Stimulated activated CD4-positive, alpha-beta T cell treated with anti-CD3 and anti-CD28 coated beads, Interleukin-1b, Interleukin-23, amount 100 ng/mL, for 1 hour (primary cell): ENCODE measurements at places on chromosomes 3 and 15.

DNA sequence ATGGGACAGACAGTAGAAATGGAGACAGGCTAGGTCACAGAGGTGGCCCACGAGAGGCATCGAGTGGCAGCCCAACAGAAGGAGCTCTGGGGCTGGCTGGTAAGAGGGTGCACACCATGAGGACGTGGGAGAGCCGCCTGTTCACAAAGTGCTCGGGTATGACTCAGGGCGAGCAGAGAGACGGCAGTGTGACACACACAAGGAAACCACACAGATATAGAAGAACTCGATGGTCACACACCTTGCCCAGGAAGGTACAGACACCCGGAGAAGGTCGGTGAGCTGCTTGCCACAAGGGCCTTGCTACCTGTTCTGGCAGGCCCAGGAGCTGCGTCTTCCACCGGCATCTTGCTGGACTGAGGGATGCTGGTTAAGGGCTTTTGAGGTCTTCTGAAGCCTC lies 50.2 kb downstream of the CA12 start:
- no peak for DNase-seq

DNA sequence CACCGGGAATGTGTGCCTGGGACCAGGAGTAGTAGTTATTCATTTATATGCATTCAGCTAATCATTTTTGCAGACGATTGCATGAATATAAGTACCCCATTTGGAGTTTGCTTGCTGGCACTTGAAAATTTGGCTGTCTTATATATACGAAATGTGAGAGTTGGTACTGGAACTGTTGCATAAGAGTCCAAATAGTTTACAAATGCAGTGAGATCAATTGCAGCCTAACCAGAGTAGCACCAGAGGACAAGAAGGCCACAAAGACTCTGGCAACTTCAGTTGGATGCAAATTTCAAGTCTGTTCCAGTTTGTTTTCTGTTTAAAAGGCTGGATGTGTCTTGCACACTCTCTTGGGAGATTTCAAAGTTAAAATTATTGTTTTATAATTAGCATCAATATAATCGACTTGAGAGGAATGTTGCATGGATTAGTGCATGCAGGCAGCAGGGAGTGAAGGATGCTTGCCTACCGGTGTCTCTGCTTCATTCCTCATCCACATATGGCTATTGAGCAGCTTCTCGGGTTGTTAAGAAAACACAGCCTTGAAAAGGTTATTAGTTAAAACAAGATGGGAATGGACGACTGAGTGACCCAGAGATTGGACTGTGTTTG lies 213.0 kb downstream of the PTPRG start:
- no peak for DNase-seq

DNA sequence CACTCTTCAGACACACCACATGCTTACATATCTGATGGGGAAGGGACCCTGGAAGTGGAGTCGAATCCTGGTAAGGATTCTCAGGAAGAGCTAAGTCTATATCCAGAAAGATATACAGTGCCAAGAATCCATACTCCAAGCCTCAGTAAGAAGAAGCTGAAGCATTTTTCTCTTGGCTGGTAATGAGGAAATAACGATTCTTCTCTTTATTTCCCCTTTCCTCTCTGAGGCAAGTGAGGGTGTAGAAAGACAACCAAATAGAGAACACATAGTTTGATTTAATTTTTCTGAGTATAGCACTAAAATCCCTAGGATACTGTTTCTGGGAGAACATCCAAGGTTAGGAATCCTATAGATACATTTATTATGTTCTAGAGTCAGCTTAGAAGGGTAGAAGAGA lies 857.3 kb downstream of the TUSC7 start:
- no peak for DNase-seq

GRCh38 chr3:129723558-129724324 lies 117.3 kb upstream of the PLXND1 start:
- no peak for DNase-seq

GRCh38 chr15:70701891-70702568 lies 61.3 kb downstream of the UACA start:
- DNase-seq = no peak
